ENCODE measurements at places on chromosomes 16 and 17.

DNA sequence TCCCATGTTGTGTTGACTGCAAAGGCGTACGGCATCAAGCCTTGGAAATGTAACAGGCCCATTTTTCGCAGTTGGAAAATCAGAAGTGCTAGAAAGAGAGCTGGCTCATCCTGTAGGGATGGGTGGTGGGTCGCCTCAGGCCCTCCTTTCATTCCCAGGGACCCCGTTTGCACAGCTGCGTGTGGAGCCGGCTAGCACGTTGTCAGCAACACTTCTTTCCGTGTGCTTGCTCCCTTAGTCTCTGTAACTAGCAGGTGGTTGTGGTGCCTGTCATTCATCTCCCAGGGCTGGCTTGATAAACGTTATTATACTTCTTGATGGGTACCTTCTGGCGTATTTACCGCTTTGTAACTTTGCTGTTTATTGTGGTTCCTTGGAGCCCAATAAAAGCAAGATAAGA lies 239.0 kb upstream of the CACNG5 start:
- DNase-seq = no peak

DNA sequence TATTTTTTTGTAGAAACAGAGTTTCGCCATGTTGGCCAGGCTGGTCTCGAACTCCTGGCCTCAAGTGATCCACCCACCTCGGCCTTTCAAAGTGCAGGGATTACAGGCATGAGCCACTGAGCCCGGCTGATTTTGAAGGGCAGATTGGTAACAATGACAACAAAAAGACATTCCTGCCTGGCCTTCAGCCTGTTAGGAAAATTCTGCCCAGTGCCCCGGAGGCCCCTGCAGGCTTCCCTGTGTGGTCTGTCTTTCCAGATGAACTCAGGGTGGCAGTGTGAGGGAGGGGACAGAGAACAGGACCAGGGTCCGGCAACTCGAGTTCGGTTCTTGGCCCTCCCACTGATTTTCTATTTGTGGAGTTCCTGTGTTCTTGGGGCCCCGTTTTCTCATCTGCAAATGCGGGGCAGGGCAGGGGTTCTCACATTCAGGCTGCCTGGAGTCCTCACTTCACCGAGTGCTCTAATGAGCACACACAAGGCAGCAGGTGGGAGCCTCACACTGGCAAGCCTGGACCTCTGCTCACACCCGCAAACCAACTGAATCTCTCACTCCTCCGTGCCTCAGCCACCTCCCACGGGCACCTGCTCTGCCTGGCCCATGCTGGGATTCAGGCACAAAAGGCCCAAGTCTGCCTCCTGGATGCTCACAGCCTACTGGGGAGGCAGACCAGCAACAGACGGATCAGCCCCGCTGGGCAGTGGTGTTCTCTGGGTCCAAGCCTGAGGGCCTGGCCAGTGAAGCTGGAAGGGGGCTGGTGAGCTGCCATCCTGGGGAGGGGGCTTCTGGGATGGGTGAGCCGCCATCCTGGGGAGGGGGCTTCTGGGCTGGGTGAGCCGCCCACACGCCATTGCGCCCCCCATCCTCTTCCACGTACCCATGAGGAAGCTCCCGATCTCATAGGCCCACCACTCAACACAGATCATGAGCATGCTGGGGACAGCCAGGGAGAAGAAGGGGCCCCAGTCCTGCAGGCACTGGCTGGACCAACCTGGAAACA lies 10.3 kb downstream of the SLC47A2 start:
- DNase-seq = no peak

DNA sequence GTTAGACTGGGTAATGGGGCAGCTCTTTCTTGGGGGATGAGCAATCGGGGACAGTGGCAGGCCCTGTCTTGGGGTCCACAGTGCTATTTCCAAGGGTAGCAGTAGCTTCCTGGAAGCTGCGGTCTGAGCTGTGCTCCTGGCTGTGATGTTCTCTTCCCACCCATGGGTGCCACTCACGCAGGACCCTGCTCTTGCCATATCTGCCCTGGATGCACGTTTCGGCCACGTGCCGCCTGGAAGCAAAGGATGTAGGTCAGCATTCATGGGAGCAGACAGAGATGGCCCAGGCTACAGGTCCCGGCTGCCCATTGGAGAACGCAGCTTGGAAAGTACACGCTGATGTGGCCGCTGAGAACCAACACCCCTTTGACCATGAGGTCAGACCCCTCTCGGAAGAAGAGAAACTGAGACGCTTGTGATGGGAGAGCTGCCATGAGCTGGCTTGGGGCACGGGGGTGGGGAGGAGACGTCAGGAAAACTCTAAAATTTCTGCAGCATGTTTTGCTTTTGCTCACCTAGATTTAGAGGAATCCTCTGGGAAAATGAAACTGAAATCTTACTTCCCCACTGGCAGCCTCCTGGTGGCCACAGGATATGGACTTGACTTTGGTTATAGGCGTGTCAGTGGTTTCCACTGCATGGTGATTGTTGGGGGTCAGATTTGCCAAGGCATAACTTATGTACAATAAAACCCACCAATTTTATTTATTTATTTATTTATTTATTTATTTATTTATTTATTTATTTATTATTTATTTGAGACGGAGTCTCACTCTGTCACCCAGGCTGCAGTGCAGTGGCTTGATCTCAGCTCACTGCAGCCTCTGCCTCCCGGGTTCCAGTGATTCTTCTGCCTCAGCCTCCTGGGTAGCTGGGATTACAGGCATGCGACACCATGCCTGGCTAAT lies 36.2 kb upstream of the IRF8 start:
- DNase-seq = no peak

DNA sequence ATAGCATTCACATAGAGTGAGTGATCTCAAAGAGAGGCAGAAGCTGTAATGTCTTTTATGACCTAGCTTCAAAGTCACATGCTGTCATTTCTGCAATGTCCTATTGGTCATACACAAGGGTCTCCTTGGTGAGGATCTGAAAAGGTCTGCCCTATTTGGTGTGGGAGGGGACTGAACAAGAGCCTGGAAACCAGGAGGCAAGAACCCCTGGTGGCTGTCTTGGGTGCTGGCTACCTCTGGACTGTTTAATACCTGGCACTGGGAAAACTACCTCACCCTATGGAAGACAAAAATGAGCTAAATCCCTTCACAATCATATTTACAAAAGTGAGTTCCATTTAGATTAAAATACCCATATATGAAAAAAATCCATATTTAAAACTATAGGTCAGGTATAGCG lies 9.0 kb downstream of the KCTD13 start:
- DNase-seq = no peak

DNA sequence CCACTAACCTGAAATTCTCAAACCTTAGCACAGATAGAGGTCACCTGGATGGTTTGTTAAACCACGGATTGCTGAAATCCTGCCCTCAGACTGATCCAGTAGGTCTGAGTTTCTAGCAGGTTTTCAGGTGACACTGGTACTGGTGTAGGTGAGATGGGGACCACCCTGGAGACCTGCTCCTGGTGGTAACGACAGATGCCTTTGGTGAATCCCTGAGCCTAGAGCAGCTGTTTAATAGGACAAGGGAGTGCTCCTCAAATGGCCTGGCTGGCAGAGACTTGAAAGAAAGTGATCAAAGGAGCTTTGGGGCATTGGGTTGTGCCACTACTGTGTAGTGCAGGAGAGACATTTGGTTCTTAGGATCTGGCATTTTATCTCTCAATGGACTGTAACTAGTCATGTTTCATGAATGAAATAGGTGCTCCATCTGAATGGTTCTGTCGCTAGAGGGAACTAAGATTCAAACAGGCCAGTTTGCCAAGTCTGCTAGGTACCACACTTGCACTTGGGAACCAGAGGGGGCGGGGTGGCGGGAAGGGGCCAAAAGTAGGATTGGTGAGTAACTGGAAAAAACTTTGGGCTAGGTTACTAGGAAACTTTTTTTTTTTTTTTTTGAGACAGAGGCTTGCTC lies 2.9 kb upstream of the IFI35 start:
- no peak for DNase-seq

GRCh38 chr17:81095383-81095762 lies 60.4 kb downstream of the BAIAP2 start:
- no peak for DNase-seq

- no peak for DNase-seq
Measured at GRCh38 chr16:57531253-57531575, 5.2 kb downstream of the CCDC102A start.

DNA sequence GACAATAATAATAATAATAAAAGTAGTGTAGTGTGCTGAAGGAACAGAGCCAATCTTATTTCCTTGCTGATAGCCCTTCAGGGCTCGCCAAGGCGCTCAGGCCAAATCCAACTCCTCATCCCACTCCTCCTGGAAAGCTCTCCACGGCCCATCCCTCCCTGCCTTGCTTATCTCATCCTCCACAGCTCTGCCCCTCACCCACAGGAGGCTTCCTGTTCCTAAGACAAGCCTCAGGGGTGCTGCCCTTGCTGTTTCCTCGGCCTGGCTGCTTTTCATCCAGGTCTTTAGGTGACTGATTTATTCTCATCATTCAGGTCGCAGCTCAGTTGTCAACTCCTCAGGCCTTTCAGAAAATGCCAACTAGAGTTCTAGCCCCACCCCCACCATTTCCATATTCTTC lies 11.2 kb downstream of the GTF3C1 start:
- no peak for DNase-seq
